NCI-H82 (cell line): ENCODE measurements at places on chromosomes 1 and 21.

GRCh38 chr21:32022146-32022545 is 149.3 kb downstream of the HUNK start:
- DNase-seq: no peak

- no peak for DNase-seq
Measured at GRCh38 chr1:31511848-31512615, 64.3 kb upstream of the TINAGL1 start.

GRCh38 chr1:93078638-93078985 is 471 bp upstream of the MTF2 start:
- peak; percentile 66 for DNase-seq

- no peak for DNase-seq
Measured at GRCh38 chr1:179510038-179510437, 65.7 kb downstream of the NPHS2 start.

GRCh38 chr1:222071387-222071786 is 329.5 kb upstream of the DUSP10 start:
- peak; percentile 56 for DNase-seq

GRCh38 chr1:30681782-30682181 is 41.6 kb downstream of the MATN1 start:
- DNase-seq: no peak

DNA sequence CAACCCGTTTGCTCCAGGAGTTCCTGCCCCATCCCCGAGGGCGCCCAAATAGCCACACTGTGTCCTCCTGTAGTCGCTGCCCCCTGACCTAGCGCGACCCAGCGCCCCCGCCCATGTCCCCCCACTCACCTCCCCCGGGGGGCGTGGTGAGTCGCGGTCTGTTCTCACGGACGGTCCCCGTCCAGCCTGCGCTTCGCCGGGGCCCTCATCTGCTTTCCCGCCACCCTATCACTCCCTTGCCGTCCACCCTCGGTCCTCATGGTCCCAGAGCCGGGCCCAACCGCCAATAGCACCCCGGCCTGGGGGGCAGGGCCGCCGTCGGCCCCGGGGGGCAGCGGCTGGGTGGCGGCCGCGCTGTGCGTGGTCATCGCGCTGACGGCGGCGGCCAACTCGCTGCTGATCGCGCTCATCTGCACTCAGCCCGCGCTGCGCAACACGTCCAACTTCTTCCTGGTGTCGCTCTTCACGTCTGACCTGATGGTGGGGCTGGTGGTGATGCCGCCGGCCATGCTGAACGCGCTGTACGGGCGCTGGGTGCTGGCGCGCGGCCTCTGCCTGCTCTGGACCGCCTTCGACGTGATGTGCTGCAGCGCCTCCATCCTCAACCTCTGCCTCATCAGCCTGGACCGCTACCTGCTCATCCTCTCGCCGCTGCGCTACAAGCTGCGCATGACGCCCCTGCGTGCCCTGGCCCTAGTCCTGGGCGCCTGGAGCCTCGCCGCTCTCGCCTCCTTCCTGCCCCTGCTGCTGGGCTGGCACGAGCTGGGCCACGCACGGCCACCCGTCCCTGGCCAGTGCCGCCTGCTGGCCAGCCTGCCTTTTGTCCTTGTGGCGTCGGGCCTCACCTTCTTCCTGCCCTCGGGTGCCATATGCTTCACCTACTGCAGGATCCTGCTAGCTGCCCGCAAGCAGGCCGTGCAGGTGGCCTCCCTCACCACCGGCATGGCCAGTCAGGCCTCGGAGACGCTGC is 1.1 kb downstream of the HTR6 start:
- DNase-seq: no peak

DNA sequence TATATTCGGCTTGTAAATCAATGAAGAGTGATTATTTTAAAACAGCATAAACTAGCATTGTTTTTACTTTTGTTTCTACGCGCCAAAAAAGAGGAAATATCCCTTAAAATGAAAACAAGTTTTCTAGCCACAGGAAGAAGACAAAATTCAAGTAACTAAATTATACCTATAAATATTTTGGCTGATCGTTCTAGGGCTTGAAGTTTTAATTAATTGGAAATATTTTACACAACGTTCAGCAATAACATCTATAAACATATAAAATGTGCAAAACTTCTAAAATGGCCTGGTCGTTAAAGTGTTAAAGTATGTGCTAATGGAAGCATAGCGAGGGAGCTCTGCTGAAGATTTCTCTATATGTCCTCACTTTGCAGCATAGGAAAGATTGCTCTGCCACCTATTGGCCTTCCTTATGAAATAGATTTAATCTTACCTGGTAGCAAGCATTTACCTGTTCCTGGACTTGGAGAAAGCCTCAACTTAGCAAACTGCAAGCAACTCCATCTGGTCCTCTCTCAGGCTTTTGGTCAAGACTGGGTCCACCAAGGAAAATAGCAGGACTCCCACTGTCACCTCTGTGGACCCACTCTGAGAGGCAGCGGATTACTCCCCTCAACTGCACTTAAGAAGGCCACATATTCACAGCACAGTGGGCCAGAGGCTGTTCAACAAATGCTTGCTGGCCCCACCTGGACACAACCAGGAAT is 351.3 kb upstream of the RUNX1 start:
- DNase-seq: peak; percentile 74

GRCh38 chr1:119340861-119341261 is 27.7 kb upstream of the HAO2 start:
- DNase-seq: no peak

DNA sequence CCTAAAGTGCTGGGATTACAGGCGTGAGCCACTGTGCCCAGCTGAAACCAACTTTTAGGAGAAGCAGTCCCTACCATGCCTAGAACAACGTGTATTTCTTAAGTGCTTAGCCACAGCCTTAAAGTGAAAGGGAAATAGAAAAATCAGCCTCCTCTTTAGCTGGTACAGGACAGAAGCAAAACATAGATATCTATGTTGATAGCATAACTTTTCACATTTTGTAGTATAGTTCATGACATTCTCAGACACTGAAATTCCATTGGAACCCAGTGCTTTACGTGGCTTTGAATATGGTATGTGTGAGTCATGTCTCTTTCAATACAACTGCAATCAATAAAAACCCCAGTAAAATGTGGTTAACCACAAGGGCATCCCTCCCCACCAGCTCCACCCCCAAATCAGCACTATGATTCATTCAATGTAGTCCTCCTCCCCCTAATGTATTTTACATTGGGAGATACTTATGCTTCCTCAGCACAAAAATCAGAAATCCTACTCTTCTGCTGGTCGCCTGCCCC is 32.1 kb downstream of the TGFB2 start:
- no peak for DNase-seq

- DNase-seq: no peak
Measured at GRCh38 chr1:108048301-108049177, 83.6 kb upstream of the VAV3 start.

- peak; percentile 86 for DNase-seq
Measured at GRCh38 chr1:226882187-226882586, 11.8 kb downstream of the PSEN2 start.

DNA sequence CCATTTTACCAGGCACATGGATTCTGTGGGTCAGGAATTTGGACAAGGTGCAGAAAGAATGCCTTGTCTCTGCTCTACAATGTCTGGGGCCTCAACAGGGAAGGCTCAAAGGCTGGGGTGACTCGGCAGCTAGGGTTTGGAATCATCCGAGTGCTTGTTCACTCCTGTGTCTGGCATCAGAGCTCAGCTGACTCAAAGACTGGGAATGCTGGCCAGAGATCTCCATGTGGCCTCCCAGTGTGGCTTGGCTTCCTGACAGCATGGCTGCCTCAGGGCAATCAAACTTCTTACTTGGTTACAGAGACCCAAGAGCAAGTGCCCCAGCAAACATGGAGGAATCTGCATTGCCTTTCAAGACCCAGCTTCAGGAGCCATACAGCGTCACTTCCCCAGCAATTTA is 110.5 kb downstream of the TOMM20 start:
- no peak for DNase-seq

GRCh38 chr1:31033598-31033997 is 31.9 kb downstream of the PUM1 start:
- DNase-seq: no peak

- DNase-seq: peak; percentile 91
Measured at GRCh38 chr1:32426489-32427255, 32.4 kb upstream of the BSDC1 start.

DNA sequence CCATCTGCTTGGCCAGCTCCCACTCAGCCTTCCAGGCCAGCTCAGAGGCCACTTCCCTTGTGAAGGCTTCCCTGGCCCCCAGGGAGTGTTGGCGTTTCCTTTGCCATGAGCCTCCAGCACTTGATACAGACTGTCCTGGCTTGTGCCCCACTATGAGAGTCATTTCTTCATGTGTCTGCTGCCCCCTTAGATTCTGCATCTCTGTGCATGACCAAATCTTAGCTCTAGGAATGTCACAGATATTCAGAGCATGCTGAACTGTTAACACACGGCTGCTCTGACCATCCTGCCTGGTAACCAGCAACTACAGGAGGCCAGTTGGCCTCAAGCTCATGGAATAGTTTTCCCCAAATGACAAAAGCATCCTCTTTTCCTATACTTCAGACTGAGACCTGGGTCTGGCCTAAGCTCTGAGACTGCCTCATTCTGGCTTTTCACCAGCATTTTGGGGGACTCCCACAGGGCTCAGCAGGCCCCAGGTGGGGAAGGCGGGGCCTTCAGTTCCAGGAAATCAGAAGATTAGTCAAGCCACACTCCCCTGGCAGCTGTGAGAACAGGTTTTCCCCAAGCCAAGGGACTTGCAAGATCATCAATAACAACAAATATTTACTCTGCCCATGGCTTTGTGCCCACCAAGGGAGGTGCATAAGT is 182.6 kb upstream of the EDN2 start:
- peak; percentile 74 for DNase-seq

DNA sequence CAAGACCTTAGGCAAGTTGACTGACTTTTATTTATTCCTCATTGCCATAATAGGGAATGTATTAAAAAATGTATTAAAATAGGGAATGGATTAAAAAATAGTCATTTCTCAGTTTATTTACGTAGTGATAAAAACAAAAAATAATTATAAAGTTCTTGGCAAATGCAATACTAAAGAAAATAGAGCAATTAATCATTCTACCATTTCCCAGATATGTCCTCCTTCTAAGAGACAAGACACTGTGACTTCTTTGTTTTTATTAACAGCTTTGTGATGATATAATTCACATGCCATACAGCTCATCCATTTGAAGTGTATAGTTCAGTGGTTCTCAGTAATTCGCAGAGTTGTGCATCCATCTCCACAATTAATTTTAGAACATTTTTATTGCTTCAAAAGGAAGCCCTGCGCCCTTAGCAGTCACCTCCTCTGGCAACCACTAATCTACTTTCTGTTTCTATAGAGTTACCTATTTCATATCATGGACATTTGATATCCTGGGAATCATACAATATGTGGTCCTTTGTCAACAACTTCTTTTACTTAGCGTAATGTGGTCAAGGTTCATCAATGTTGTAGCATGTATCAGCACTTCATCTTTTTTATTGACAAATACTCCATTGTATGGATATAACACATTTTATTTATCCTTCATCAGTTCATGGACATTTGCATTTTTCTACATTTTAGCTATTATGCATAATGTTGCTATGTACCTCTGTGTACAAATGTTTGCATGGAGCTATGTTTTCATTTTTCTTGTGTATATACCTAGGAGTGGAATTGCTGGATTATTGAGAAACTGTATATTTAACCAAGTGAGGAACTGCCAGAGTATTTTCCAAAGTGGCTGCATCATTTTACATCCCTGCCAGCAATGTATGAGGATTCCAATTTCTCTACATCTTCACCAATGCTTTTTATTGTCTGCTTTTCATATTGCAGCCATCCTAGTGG is 5.6 kb downstream of the TBX19 start:
- DNase-seq: no peak

- no peak for DNase-seq
Measured at GRCh38 chr1:1024771-1025699, 5.1 kb downstream of the AGRN start.

GRCh38 chr1:160211046-160211790 is 6.0 kb downstream of the PEA15 start:
- peak; percentile 29 for DNase-seq

- no peak for DNase-seq
Measured at GRCh38 chr1:201780952-201781351, 48.0 kb upstream of the IPO9 start.

GRCh38 chr1:100627054-100627716 is 89.2 kb downstream of the GPR88 start:
- DNase-seq: no peak

- DNase-seq: peak; percentile 90
Measured at GRCh38 chr1:227728059-227728891, 6.8 kb downstream of the JMJD4 start.

GRCh38 chr1:228226956-228227791 is 19.3 kb downstream of the OBSCN start:
- peak; percentile 98 for DNase-seq

DNA sequence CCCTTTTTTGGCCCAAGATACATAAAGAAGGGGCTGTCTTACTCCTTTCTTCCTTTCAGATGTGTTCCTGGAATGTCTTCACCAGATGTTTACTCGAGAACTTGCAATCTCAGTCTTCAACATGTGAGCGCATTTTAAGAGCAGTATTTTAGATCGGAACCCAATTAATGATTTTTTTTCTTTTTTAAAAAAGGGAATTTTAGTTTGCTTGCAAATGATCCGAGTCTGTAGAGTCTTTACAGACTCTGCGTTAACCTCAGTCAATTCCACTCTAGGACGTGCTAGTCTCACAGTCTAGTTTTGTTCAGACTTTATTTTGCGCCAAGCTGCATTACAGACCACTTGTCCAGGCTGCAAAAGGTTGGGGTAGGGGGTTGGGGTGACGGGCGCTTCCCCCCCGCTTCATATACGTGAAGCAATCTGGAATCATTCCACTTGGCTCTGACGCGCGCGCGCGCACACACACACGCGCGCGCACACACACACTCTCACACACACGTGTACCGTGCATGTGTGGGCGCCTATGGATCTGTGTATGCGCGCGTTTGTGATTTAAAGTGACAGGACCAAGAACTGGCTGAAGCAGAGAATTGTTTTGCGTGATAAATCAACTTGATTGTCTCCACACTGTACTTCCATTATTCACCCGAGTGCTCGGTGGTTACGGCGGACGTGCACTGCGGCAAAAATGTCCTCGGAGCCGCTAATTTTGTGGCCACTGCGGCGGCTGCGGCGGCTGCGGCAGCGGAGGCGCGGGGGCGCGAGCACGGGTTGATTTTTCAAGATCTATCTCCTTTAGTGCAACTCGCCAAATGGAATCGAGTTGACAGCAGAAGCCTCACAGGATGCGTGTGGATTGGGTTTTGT is 25.6 kb upstream of the NFIA start:
- DNase-seq: peak; percentile 77

DNA sequence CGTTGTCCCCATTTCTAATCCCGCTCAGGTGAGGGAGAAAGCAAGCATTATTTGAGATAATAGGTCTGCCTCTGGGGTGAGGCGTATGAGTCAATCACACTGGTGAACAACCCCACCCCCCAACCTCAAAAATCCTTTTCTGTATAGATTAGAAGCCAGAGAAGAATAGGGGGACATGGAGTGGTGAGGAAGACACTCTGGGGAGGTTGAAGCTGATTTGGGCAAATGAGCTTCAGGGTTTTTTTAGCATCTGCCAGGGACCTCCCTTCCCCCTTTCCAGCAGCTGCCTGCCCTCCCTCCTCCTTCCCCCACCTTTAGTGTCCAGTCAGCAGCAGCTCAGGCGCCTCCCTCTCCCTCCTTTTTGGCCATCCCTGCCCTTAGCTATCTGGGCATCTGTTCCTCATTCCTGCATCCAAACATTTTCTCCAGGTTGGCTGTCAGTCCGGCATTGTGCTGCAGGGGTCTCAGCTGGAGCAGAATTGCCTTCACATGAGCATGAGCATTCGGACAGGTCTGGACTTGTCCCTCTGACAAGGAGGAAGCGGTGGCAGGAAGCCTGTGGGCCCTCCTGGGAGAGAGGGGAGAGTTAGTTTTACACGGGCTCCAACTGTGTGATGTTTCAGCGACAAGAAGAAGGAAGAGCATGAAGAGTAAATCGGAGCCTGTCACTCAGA is 30.8 kb upstream of the PTGFRN start:
- peak; percentile 78 for DNase-seq
